Cardiac septum (tissue), 1 donor: ENCODE measurements at places on chromosomes 6 and 20. TPM values are rescaled to one million over a fixed set of nuclear protein-coding genes. Genes with fewer than 3 reads are reported as not detected.

DNA sequence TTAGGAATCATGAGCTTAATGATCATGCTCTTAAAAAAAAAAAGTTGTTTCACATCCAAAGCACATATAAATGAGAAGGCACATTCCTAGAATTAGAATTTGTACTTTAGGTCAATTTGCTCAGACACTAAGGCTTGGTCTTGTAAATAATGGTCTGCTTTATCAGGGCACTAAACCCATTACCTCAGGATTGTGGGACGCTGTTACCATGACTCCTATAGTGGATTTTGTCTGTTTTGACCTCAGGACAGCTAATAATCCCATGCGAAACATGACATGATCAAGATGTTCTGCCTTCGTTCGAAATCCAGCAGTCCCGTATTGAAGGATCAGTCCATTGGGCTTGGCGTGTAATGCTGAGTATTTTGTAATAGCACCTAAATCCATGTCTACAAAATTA lies 2.4 kb downstream of the PGM3 start:
- no peak for DNase-seq

DNA sequence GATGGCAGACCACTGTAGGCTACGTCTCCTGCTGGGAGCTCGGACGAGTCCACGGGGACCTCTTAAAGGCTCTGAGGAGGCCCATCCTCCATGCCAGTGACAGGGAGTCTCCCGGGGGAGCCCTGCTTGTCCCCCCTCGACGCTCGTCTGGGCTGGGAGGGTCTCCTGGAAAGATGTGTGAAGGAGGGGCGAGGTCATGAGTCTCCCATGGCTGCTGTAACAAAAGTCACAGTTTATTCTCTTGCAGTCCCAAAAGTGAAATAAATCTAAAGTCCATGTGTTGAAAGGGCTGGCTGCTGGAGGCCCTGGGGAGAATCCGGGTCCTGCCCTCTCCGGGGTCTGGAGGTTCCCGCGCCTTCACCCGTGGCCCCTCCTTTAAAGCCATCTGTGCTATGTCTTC lies 67.1 kb upstream of the GATA5 start:
- DNase-seq = no peak

- DNase-seq = no peak
Observed at GRCh38 chr6:150191809-150192208, 49.0 kb downstream of the PPP1R14C start.

Gene CYP21A2
- total RNA-seq = 2.0 TPM

GRCh38 chr20:46210672-46211330 lies 92.7 kb downstream of the CD40 start:
- no peak for DNase-seq

Gene VWA7
- total RNA-seq = 21.5 TPM

DNA sequence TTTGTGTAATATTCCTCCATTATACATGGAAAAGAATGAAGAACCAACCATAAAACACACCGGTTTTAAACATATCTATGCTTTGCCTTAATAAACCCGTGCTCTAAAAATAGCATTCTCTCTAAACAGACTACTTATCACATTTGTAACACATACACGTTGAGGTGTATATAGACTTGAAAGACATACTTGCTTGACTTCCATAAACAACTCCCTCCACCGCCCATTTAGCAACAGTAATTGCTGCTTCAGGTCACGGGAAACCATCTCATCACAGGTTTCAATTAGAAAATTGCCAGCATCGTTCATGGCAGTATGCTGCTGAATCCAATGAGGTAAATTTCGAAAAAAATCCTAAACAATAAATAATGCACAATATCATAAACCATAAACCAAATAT lies 174.0 kb downstream of the SYNE1 start:
- no peak for DNase-seq

Gene GJA10
- total RNA-seq = not detected

- DNase-seq = no peak
Observed at GRCh38 chr6:128425856-128426255, 94.5 kb downstream of the PTPRK start.

Gene PCED1A
- 12.8 TPM for total RNA-seq

GRCh38 chr20:59576216-59576953 lies 28.0 kb upstream of the PHACTR3 start:
- DNase-seq = peak; percentile 63

GRCh38 chr6:144952456-144953240 lies 667.5 kb downstream of the UTRN start:
- DNase-seq = no peak

DNA sequence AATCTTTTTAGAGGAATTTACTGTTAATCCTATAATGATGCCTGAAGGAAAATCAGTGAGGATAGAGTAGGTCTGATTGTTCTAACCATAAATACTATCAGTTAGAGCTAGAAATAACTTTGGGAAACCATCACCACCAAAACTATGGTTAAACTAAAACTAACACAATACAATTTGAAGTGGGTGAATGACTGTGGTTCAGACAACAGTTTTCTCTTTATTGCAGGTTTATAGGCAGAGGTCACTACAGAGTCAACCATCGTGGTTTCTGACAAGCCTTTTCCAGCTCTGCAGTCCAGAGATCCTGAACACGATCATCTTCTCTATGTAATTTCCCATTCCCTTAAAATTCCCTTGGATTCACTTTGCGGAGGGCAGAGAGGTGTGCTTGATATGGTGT lies 134.3 kb downstream of the IBTK start:
- DNase-seq = no peak

Gene COL19A1
- total RNA-seq = 3.3 TPM

Gene ALDH8A1
- 0.57 TPM for total RNA-seq

DNA sequence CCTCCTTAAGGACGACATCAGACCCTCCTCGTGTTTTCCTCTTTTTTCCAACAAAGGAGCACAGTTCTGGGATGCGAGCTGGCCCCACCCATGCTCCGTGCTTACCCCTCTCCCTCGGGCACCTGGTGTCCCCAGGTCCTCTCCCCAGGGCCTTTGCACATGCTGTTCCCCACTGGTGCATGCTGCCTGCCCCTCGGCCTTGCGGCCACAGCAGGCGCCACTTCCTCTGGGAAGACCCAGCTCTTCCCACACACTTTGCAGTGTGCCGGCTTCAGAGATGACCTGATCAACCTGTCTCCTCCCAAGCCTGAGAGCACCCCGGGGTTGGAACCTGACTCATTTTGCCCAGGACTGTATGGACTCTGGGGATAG lies 39.8 kb downstream of the GNAS-AS1 start:
- no peak for DNase-seq

- no peak for DNase-seq
Observed at GRCh38 chr6:118719351-118720124, 68.1 kb upstream of the CEP85L start.

DNA sequence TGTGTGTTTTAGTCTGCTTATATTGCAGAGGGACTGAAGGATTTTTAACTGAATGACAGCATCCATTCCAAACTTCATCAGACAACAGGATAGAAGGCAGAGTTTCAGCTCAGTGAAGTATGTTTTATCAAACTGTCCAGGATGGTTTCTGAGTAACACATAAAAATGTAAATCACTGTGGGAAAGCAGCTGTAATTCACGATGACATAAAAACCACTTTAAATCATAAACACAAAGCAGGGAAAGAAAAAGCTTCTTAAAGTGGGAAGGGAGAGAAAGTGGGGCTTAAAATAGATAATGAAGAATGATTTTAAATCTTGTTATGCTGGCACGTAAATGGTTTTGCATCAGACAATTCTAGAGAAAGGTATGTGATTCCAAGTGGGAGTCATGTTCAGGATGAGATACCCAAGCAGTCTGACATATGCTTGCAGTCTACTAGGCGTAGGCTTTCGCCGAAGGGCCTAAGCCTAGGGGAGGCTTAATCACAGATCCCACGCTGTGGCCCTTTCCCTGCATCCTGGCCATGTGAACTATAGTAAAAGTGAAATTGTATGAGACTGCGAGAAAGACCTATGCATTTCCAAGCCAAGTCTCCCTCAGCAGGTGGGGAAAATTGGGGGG lies 610.6 kb downstream of the PRKN start:
- no peak for DNase-seq

Gene TNFRSF6B
- total RNA-seq = not detected

DNA sequence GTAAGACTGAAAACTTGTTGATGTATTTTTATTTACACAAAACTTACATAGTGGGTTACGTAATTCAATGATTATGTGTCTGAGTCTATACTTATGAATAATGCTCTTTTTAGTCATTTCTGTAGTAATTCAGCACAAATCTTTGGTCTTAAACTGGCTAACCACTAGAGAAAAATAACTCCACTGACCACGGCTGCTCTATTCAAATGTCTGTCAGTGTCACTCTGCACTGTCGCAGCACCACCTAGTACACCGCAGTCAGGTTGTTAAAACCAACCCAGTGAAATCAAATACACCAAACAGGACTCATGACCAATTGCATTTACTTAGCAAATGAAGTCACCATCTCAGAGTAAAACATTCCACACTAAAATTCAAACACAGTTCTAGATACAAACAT lies 93.5 kb upstream of the CCDC28A start:
- no peak for DNase-seq

GRCh38 chr20:10672624-10673127 lies 1.1 kb downstream of the JAG1 start:
- DNase-seq = peak; percentile 90

DNA sequence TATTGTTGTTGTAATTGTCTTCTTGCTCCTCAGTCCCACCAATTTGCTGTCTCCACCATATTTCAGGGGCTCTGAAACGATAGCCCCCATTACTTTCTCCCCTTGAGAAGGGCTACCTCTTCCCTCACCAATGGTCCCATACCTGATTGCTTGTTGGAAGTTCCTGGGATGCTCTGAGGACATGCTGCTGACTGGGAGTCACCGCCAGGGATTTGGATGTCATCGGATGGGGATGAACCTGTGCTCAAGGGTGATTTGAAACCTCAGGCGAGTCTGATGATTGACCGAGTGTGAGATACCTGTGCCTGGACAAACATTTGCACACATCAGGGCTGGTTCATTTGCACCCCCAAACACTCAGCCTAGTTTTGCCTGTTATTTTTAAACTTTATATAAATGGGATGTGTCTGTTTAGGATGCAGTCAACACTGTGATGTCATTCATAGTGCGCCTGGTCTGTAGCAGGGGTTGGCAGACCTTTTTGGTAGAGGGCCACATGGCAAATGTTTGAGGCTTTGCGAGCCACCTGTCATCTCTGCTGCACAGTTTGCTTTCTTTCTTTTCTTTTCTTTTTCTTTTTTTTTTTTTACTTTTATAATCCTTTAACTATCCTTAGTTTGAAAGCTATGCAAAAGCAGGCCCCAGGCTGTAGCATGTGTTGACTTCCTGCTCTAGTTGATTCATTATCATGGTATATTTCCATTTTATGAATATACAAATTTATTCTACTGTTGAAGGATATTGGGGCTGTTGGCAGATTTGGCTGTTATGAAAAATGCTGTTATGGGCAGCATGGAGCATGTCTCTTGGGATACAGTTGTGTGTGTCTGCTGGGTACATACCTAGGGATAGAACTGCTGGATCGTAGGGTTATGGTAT lies 118.5 kb upstream of the PHACTR3 start:
- DNase-seq = no peak

Gene SLPI
- 1.3 TPM for total RNA-seq

Gene TMEM244
- total RNA-seq = not detected

Gene NKAPL
- total RNA-seq = 6.6 TPM

Gene ZNF334
- 1.2 TPM for total RNA-seq

DNA sequence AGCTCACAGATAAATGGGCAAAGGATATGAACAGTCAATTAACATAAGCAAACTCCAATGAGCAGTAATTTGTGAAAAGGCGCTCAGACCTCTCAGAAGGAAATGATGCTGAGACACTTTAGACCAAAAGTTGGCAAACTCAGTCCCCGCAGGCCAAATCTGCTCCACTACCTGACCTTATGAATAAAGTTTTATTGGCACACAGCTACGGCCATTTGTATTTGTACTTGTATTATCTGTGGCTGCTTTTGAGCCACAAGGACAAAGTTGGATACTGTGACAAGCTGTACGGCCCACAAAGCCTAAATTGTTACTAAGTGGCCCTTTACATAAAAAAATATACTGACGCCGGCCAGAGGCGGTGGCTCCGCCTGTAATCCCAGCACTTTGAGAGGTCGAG lies 167.0 kb downstream of the PREX1 start:
- DNase-seq = no peak

Gene CYP39A1
- 5.9 TPM for total RNA-seq

DNA sequence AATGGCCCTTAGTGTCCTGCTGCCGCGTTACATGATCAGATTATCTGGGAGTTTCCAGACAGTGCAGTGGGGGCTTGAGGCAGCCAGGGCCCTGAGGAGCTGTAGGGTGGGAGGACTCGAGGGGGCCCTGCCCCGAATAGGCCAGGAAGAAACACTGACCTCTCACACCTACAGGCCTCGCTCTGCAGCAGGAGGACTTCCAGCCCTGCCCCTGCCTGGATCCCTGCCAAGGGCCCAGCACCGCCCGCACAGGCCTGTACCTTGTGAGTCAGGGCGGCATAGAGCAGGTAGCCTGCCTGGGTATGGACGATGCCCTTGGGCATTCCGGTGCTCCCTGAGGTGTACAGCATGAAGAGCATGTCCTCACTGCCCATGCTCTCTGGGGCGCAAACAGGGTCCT lies 30.1 kb upstream of the APMAP start:
- peak; percentile 77 for DNase-seq

Gene ULBP2
- total RNA-seq = 1.1 TPM

Gene OR2J3
- total RNA-seq = not detected

Gene HLA-DOB
- 0.35 TPM for total RNA-seq

DNA sequence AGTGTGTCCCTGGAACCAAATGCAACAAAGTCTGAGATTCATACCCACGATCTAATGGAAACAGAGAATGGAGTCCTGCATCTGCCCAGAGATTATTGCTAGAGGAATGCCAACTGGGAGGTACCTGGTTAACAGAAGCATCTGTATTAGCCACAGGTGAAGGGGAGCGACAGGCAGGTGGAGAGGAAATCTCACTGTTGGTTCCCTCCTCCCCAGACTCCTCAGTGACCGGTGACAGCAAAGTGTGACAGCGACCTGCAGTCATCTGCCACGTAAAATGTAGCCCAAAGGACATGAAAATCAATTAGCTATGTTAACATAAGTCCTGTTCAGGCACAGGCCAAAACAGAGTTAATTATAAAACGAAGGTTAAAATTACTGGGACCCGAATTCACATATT lies 336.6 kb downstream of the SYNE1 start:
- DNase-seq = no peak

DNA sequence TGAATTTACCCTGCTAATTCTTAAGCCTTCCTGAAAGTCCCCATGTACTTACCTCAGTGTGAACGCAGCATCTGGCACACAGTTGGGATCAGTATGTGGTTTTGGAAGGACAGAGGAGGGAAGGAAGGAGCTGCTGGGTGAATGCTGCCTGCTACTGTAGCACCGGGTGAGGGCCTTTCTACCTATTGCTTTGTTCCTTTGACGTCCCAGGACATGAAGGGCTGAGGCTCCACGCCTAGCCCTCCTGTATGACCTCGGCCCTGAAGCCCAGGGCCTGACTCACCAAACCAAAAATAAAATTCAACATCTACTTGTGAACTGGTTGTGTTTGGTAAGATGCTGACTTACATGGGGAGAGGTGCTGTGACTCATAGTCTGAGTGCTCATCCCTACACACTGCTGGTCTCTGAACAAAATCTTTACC lies 51.1 kb downstream of the ARID1B start:
- no peak for DNase-seq

GRCh38 chr6:150183105-150183504 lies 40.3 kb downstream of the PPP1R14C start:
- DNase-seq = no peak

Gene ZSCAN16
- total RNA-seq = 1.9 TPM

Gene RNF182
- total RNA-seq = 0.19 TPM
